Muscle of leg (tissue), 16 donors: ENCODE measurements at places on chromosomes 7 and 10.
A peak's percentile ranks its signal among the peaks of the same experiment; 100 is the strongest.

GRCh38 chr7:30848121-30848855 lies 63.4 kb upstream of the AQP1 start:
- no peak for DNase-seq

DNA sequence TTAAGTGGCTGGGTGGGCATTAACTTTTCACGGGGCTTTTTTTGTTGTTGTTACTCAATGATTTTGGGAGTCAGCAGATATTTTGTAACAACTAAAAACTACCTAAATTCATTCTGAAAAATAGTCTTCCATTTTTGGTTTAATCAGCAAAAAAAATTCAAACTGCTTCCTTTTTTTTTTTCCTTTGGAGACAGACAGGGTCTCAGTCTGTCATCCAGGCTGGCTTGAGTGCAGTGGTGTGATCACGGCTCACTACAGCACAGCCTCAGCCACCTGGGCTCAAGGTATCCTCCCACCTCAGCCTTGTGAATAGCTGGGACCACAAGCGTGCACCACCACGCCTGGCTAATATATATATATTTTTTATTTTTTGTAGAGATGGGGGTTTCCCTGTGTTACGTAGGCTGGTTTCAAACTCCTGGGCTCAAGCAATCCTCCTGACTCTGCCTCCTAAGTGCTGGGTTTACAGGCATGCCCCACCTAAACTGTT lies 36.5 kb downstream of the SKIDA1 start:
- no peak for DNase-seq

- DNase-seq: no peak
Observed at GRCh38 chr10:45403151-45403550, 29.1 kb downstream of the ALOX5 start.

GRCh38 chr10:67603086-67603485 lies 92.9 kb downstream of the CTNNA3 start:
- peak; percentile 16 for DNase-seq

DNA sequence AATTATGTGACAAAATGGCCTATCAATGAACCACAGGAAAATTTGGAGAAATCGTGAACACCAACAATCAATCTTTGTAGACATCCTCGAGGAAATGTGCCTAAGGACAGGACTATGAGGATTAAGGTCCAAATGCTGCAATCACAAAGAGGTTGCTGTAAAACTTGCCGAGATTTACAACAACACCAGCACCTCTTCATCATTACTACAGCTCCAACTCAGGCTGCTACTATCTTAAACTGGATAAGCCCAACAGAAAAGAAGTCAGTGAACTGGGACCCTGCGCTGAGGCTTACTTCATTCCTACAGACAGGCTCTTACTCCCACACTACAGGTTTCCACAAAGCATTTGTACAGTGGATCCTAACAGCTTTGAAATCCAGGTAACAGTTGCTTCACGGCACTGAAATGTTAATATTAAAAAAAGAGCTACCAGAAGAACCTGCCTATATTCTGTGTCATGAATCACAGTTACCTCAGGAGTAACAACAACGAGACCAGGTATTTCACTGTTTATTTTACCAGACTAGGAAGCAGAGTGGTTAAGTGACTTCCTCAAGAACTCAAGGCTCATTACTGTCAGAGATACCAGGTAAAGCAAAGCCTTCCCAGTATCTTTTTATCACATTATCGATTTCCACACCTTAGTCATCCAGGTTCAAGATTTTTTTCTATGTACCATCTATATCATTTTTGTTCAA lies 23.9 kb downstream of the CACUL1 start:
- DNase-seq: no peak

DNA sequence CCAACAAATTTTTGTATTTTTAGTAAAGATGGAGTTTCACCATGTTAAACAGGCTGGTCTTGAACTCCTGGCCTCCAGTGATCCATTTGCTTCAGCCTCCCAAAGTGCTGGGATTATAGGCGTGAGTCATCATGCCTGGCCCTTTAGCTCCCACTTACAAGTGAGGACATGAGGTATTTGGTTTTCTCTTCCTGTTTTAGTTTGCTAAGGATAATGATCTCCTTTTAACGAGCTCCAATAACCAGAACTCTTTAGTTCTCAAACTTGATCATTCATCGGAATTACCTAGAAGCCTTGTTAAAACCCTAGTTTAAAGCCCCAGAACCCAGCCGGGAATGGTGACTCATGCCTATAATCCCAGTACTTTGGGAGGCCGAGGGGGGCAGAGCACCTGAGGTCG lies 481.4 kb downstream of the TYW1 start:
- DNase-seq: no peak
